Smooth muscle cell of trachea (primary cell): ENCODE measurements at places on chromosomes 6 and 20. TPM values are rescaled to one million over a fixed set of nuclear protein-coding genes. Genes with fewer than 3 reads are reported as not detected.

Gene NEDD9
- 0.66 and 0.73 TPM in 2 replicates for total RNA-seq

Gene FOXS1
- total RNA-seq: not detected in 2 replicates

Gene HCK
- not detected in 2 replicates for total RNA-seq

Gene DEFB124
- total RNA-seq: not detected in 2 replicates

Gene ADA
- 2.6 and 12.2 TPM in 2 replicates for total RNA-seq

Gene RSPH4A
- total RNA-seq: 0.15 and 0.17 TPM in 2 replicates

Gene REM1
- total RNA-seq: not detected in 2 replicates

Gene LAMA4
- 577 and 652 TPM in 2 replicates for total RNA-seq

Gene CD93
- total RNA-seq: 1.0 TPM in 1 of 2 replicates, not detected in the other

Gene CRIP3
- 0.44 TPM in 1 of 2 replicates, not detected in the other for total RNA-seq

Gene RIPOR3
- total RNA-seq: 10.6 and 27.3 TPM in 2 replicates

Gene BAG2
- total RNA-seq: 23.4 and 25.5 TPM in 2 replicates

Gene FAM229B
- total RNA-seq: 14.4 and 26.2 TPM in 2 replicates

Gene SNRPB
- total RNA-seq: 97.9 and 249 TPM in 2 replicates

Gene UBE2C
- 3.0 and 27.8 TPM in 2 replicates for total RNA-seq

Gene MRS2
- 19.8 and 19.9 TPM in 2 replicates for total RNA-seq

Gene HLA-DRB1
- total RNA-seq: 0.17 TPM in 1 of 2 replicates, not detected in the other

Gene SSR1
- total RNA-seq: 40.4 and 132 TPM in 2 replicates

Gene CNR1
- total RNA-seq: not detected in 2 replicates

Gene TMEM63B
- 30.8 and 55.9 TPM in 2 replicates for total RNA-seq

Gene MED20
- total RNA-seq: 31.4 and 33.1 TPM in 2 replicates

Gene RFX6
- not detected in 2 replicates for total RNA-seq

Gene RGS17
- 13.4 and 25.5 TPM in 2 replicates for total RNA-seq

Gene PPP1R16B
- total RNA-seq: under 0.01 and 0.15 TPM in 2 replicates

Gene SLC25A27
- total RNA-seq: 8.4 and 9.9 TPM in 2 replicates

Gene HSPA12B
- 2.6 and 5.1 TPM in 2 replicates for total RNA-seq

Gene MUC21
- not detected in 2 replicates for total RNA-seq

Gene SLC35D3
- total RNA-seq: not detected in 2 replicates

Gene LHFPL5
- total RNA-seq: not detected in 2 replicates

Gene POLR3F
- 11.5 and 18.0 TPM in 2 replicates for total RNA-seq

Gene C20orf204
- 0.99 and 1.3 TPM in 2 replicates for total RNA-seq

Gene KHDC1
- total RNA-seq: 7.9 and 8.1 TPM in 2 replicates

Gene TREML1
- total RNA-seq: not detected in 2 replicates

Gene IL20RA
- total RNA-seq: 0.33 and 0.58 TPM in 2 replicates

Gene SPTLC3
- total RNA-seq: 5.8 and 9.6 TPM in 2 replicates
